Jurkat, Clone E6-1 (cell line): ENCODE measurements at places on chromosomes 1 and 21.

- DNase-seq, result peak; percentile 21
These were observed 81.9 kb downstream of the SIM2 start for GRCh38 chr21:36780861-36781260.

DNA sequence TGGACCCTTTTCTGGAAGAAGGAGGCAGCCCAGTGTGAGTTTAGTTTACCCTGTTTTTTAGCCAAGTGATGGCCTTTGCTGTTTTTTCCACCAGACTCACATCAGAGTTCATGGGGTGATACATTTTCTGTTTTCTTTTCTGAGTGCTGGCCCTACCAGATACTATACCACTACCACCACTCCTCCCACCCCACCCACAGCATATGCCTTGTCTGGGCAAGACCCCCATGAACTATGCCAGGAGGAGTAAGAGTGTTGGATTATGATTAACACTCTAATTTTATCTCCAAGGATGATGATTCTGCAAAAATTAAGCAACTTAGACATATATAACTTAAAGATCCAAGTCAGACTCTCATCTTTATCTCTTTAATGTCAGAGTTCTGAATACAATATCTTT is 26.1 kb downstream of the FABP3 start:
- DNase-seq, result no peak

GRCh38 chr1:168243198-168243597 is 17.4 kb downstream of the SFT2D2 start:
- no peak for DNase-seq

GRCh38 chr1:220195701-220196100 is 76.6 kb downstream of the RAB3GAP2 start:
- DNase-seq, result no peak

- no peak for DNase-seq
These were observed 12.5 kb downstream of the S100A10 start for GRCh38 chr1:151981178-151981525.

- DNase-seq, result peak; percentile 61
These were observed 7.4 kb downstream of the AZIN2 start for GRCh38 chr1:33088119-33088906.

DNA sequence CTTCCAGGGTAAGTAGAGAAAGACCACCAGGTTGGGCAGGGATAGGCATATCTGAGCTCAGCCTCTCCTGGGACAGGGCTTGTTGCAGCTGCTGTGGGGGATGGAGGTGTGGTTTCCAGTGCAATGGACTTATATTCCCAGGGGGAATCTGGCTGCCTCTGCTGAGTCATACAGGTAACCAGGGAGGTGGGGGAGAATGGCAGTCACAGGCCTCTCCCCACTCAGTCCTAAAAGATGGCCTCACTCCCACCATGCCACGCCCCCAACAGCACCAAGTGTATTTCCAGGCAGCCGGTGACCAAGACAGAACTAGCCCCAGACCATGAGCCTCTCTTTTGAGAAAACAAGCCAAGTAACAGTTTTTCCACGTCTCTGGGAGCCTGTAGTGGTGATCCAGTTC is 1240.7 kb downstream of the BRINP3 start:
- DNase-seq, result no peak

DNA sequence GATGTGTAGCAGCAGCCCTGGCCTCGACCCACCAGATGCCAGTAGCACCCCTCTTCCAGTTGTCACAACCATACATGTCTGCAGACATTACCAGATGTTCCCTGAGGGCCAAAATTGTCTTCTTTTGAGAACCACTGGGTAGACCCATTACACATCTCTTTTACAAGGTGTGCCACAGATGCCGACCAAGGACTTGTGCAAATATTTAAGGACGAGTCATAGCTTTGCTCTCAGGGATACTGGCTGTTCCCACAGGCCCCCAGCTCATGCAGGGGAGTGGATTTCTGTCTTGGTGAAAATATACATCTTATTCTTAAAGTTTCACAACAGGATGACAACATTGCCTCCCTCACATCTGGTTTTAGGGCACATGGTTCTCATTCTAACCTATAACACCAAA is 59.4 kb upstream of the ZBTB18 start:
- no peak for DNase-seq

- no peak for DNase-seq
These were observed 150.0 kb downstream of the ADGRL2 start for GRCh38 chr1:81950591-81951244.

DNA sequence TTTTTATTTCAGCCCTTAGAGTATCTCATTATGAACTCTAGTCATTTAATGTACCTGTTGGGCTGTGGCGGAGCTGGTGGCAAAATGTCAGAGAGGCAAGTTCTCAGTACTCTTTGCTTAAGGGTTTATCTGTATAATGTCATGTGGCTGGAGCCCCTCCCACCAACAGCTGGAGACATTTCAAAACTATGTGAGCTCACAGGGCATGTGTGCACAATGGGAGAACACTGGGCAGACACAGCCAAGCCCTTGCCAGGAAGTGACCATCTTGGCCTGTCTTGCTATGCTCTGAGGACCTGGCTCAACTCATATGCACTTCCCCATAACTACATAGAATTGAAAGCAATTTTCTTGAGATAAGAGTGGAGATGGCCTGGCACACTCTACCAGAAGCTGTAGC is 296.4 kb downstream of the PTPRU start:
- no peak for DNase-seq

- DNase-seq, result no peak
These were observed 63.2 kb downstream of the VWA5B1 start for GRCh38 chr1:20353836-20354235.

DNA sequence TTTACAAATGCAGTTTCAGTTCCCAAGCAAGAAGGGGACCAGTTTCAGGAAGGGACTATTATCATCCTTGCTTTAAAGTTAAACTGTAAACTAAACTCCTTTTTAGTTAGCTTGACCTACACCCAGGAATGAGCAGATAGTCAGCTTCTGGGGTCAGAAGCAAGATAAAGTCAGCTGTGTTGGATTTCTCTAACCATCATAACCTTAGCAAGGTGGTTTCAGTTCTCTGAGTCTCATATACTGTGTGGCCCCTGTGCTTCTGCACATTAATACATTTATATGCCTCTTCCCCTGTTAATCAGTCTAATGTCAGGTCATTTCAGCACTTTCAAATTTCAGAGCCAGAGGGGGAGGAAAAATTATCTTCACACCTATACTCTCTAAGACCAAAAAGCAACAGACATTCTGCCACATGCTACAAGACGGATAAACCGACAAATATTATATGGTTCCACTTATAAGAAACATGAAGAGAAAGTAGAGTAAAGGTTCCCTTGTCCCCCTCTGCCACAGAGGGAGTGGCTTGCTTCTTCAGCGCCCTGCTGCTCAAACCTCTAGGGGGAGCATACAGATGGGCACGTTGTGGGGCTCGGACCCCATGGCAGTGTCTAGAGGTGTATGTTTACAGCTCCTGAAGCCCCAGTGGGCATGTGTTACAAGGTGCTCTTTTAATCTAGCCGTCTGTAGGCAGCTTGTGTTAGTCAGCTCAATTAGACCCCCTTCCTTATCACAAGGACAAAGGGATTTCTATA is 89.1 kb downstream of the SMYD3 start:
- no peak for DNase-seq

- no peak for DNase-seq
These were observed 288.3 kb downstream of the TM2D1 start for GRCh38 chr1:61436491-61437120.

DNA sequence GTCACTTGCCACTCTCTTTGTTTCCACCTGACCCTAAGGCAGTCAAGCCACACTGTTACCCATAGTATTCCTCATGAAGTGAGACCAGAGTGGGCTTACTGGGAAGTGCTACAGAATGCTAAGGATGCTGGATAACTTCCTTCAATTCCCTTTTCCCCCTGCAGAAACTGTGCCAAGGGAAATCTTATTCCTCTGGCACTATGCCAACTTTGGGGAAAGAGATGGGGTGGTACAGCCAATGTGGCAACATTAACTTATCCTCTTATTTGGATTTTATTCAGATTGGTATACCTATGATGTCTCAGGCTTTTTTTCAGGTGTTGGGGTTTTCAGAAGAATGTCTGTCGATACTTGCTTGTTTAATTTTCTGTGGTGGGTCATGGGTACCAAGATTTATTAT is 599.4 kb upstream of the PBX1 start:
- DNase-seq, result no peak

- DNase-seq, result no peak
These were observed 19.5 kb downstream of the RHOU start for GRCh38 chr1:228754646-228755268.

DNA sequence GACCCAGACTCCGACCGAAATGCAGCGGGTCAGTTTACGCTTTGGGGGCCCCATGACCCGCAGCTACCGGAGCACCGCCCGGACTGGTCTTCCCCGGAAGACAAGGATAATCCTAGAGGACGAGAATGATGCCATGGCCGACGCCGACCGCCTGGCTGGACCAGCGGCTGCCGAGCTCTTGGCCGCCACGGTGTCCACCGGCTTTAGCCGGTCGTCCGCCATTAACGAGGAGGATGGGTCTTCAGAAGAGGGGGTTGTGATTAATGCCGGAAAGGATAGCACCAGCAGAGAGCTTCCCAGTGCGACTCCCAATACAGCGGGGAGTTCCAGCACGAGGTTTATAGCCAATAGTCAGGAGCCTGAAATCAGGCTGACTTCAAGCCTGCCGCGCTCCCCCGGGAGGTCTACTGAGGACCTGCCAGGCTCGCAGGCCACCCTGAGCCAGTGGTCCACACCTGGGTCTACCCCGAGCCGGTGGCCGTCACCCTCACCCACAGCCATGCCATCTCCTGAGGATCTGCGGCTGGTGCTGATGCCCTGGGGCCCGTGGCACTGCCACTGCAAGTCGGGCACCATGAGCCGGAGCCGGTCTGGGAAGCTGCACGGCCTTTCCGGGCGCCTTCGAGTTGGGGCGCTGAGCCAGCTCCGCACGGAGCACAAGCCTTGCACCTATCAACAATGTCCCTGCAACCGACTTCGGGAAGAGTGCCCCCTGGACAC is 534 bp downstream of the C1orf56 start:
- DNase-seq, result no peak

DNA sequence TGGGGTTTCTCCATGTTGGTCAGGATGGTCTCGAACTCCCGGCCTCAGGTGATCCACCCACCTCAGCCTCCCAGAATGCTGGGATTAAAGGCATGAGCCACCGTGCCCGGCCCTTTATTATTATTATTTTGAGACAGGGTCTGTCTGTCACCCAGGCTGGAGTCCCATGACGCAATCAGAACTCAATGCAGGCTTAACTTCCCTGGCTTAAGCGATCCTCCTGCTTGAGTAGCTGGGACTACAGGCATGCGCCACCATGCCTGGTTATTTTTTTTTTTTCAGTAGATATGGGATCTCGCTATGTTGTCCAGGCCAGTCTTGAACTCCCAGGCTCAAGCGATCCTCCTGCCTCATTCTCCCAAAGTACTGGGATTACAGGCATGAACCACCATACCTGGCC is 47.1 kb upstream of the CITED4 start:
- DNase-seq, result no peak

GRCh38 chr1:26909951-26910342 is 3.8 kb downstream of the NR0B2 start:
- no peak for DNase-seq

- DNase-seq, result peak; percentile 73
These were observed at the start of gene RRP1 for GRCh38 chr21:43789276-43790009. Gene RRP1 (plus strand): TSS chr21:43789577. CDS start chr21:43789630, 53 bp downstream.

DNA sequence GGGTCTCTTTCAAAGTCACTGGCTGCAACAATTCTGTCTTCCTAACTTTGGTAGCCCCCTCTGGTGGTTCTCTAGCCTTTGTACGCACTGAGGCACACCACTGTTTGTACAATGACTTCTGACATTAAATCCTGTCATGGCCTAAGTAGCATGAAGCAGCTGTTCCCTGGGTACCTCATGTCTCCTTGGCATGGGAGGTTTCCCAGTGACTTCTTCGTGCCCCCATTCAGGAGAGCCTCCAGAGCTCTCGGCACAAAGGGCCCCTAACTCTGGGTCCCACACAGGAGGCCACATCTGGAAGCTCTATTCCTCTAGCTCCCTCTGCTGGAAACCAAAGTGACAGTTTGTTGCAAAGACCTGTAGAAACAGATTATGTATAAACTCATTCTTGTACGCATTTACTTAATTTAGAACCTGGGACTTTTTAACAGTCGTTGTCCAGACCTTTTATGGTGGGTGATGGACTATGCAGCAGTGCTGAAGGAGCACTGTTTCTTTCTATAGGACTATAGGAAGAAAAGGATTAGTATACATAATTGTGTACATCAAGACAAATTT is 13.4 kb downstream of the SWT1 start:
- DNase-seq, result peak; percentile 62
